Stimulated activated CD4-positive, alpha-beta T cell treated with anti-CD3 and anti-CD28 coated beads, Interleukin-1b, Interleukin-23, amount 100 ng/mL, for 48 hours (primary cell): ENCODE measurements at places on chromosomes 6 and 20.
A peak's percentile ranks its signal among the peaks of the same experiment; 100 is the strongest.

GRCh38 chr6:30480536-30481156 is 8.7 kb upstream of the HLA-E start:
- peak; percentile 31 for DNase-seq

- no peak for DNase-seq
Observed at GRCh38 chr6:71396410-71396801, 107.8 kb downstream of the OGFRL1 start.

GRCh38 chr20:25741088-25741487 is 44.4 kb upstream of the ZNF337 start:
- DNase-seq, result no peak

DNA sequence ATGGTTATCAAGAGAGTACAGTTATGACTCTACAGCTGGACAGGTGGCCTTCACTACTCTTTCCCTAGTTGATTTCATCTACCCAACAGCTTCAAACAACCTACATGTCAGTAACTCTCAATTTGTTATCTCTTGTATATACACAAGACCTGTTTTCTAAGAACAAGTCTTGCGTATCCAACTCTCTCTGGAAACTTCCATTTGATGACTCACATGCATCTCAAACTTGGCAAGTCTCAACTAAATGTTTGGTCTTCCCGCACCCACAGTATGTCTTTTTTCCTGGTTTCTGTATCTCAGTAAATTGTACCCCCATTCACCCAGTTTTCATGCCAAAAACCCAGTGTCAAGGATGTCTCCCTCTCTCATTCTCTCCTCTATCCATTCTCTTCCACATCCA is 97.7 kb downstream of the BTBD9 start:
- no peak for DNase-seq

DNA sequence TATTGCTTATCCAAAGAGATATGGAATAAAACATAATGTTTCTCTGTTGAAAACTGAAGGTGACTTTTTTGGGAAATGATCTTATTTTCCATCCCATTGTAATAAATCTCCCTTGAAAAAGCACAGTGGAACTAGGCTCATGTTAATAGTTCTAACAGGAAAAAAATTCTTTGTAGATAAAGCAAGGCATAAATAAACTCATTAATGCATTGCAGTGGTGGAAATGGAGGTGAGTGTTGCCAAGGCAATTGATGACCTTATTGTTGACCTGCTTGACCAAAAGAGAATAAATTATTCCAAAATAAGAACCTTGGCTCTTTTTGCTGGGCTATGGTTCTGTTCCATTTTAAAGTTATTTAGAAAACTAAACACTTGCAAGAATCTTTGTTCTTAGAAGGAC is 55.2 kb downstream of the TRMT11 start:
- no peak for DNase-seq

DNA sequence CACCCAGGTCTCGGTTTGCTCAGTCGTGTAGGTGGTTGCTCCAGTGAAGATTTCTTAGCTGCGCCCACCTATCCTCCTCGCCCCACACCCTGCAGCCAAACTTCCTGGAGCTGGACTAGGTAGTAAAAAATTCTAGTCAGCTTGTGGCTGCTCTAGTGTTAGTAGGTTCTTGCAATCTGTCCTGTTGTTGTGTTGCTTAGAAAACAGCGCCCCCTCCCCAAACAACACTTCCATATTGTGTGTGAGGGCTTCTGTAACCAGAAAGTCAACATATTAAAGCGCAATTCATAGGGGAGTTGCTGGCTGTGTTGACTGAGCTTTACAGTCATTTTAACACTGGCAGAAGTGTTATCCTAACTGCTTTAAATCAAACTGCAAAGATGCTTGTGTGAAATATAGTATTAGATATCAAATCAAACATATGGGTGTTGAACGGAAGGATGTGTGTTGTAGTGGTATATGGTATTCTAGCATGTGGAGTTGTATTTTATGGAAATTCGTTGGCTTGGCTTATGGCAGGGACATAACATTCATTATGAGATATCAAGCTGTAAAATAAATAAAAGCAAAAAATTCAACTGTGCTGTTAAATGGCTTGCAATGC is 122.5 kb downstream of the ARID1B start:
- DNase-seq, result no peak

DNA sequence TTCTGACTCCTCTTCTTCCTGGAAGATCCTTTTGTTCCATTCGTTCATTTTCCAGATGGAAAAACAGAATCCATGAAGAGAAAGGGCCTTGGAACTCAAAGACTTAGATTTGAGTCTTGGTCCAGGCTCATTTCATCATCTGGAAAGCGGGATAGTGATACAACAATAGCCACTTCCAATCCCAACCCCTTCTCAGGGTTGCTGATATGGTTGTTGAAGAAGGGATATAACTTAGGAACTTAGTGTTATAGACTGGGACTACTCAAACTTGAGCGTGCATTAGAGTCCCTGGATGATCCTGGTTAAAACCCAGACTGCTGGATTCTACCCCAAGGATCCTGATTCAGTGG is 1.3 kb downstream of the GDAP1L1 start:
- no peak for DNase-seq

DNA sequence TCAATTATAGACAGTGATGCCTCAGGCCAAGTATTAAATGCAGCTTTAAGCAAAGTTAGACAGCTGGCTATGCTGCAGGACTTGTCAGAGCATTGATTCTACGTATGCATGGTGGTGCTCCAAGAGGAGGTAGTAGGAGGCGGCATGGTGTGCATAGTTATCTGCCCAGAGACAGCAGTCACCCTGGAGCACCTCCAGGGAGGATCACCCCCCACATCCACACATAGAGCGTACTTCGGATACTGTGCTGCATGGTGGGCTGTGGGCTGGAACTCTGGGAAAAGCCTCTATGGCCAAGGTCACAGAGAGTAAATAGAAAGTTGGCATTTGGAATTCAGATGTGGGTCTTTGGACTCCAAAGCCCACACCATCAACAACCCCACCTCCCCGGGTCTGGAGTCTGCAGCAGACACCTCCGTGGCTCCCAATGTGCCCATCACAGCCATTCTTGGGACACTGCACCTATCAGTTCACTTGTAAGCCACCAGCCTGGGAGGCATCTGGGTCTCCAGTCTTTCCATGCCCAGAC is 64.5 kb upstream of the STX16 start:
- DNase-seq, result no peak

GRCh38 chr6:158044525-158044888 is 62.8 kb downstream of the SYNJ2 start:
- DNase-seq, result no peak

- no peak for DNase-seq
Observed at GRCh38 chr6:27829453-27830211, 82.6 kb downstream of the OR2B2 start.

DNA sequence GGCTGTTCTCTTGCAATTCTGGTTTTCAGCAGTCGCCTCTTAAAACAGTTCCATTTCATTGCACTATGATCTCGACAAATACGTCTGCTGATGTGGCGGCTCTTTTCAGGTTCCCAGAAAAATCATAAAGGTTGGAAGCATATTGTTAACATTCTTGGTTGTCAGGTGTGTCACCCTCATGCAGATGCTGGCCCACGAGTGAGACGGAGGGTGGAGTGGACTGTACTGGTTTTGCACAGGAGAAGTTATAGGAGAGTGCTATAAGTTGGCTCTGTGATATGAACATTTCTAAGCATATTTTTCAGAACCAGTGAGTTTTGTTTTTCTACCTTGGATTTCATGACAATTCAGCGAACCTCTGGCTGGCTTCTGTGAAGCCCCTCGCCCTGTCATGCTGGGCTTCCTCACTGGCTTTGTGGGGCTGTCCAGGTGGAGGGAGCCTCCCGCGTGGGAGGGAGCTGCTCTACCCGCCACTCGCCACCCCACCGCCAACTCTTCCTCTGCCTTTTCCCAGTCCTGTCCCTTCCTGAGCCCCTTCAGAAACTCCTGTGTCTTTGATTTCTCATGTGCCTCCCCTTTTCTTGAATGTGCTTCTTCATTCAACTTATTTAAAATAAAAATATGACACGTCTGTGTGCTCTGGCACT is 10.6 kb downstream of the IRF4 start:
- no peak for DNase-seq

DNA sequence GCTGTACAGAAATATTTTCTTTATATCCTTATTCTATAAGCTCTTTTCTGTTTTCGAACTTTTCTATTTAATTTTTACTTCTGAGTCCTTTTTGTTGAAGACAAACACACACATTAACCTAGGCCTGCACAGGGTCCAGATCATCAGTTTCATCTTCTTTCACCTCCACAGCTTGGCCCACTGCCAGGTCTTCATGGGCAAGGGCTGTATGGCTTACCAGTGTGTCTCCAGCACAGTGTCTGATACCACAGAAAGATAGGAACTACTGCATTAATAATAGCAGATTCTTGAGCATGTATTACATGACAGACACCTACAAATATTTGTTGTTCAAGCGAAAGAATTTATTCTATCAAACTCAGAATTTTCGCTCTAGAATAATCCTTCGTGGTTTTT is 24.4 kb downstream of the QKI start:
- no peak for DNase-seq

DNA sequence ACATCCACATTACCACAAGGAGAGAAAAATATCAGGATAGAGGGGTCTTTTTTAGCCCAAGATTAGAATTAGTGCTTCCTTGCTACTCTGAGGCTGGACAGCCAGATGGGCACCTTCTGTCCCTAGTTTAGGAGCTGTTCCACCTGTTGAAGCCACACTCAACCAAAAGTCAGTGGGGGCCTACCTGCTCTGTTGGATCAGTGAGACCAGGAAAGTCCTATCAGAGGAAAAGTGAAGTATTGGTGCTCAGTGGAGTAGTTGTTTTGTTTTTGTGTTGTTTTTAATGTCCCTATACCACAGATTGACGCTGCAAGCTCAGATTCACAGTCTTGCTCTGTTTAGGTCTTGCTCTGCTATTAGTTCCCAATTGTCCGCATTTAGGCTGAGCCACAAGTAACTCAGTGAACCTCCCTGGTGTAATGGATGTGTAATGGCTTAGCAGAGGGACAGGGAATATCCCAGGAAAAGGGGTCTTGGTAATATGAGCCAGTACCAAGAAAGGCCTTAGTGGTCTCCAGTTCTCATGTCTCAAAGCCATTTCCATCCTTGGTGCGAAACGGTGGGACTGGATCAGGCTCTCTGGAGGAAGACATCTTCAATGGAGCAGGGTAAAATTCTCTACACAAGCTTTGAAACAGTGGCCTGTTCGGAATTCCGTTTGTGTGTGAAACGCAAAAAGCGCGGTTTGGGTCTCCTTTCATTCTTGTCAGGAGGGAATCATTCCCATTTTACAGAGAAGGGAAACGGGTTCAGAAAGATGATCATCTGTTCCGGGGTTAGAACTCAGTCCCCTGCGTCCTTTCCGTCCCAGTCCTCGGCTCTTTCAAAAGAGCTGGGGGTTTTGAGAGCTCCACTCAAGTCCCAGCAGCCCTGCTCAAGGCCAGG is 631 bp upstream of the PABPC1L start:
- DNase-seq, result no peak

GRCh38 chr6:64012351-64013001 is 376.9 kb downstream of the PHF3 start:
- DNase-seq, result no peak

DNA sequence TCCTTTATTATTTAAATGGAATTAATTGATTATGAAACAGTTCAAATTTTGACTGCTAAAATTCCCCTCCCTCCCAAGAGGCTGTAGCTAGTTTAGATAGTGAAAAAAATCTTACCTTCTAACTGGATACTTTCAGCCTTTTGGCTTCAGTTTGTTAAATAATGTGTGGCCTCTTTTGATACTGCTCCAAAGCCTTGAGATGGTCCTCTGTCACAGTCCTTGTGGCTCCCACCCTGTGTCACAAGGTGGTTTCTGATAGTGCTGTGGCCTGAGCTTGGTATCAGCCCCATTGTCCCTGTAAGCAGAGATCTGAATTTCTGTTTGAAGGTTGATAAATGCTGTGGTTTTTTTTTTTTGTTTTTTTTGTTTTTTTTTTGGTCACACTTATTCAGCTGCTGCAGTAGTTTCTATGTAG is 20.8 kb downstream of the PANK2 start:
- no peak for DNase-seq

DNA sequence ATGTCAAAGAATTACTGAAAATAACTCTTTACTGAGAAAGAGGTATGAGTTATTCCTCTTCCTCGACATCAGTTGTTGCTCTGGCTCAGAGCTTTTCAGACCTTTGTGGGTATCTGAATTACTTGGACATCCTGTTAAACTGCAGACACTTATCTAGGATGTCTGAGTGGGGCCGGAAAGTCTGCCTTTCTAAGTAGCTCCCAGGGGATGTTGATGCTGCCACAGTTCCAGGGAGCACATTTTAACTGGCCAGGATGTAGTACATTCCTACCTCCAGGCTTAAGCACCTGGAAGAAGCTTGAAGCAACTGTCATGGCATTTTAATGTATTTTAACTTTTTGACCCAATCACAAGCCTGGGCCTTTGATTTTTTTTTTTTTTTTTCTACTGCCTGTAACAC is 265.8 kb upstream of the PLCB4 start:
- DNase-seq, result no peak

- DNase-seq, result no peak
Observed at GRCh38 chr6:139050770-139051313, 22.3 kb downstream of the ABRACL start.

- no peak for DNase-seq
Observed at GRCh38 chr20:35307666-35308653, 15.7 kb upstream of the FAM83C start.

GRCh38 chr6:41780551-41781365 is at the start of gene PRICKLE4:
Gene PRICKLE4 (plus strand): TSS chr6:41780782. CDS start chr6:41783474, 2,692 bp downstream.
- DNase-seq, result no peak

DNA sequence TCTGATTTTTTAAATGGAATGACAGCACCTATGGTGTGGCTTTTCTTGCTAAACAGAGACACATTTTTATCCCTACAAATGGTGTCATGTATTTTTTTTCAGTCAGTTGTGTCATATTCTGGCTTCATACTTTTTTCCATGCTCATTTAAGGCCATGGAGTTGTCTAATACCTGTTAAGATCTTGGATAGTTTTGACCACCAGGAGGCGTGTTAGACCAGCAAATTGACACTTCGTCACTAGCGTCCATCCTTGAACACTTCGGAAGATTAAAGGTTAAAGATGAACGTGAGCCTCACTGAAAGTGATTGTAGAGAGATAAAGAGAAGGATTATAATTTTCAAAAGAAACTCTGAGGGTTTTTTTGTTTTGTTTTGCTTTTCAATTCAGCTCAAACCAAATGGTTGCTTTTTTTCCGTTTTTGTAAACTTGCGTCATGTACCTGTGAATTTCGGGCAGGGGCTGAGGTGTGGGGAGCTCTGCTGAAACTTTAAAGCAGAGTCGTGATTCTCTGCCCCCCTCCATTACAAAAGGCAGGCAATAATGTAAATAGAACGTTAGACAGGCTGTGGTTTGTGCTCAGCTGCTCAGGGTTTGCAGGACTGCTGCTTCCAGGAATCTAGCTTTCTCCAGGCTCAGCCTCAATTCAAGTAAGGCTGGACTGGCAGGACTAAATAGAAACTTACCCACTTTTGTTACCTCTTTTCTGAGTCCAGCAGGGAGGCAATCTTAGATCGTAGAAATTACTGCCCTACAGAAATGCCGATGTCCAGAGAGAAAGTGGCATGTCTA is 245.1 kb downstream of the FOXA2 start:
- peak; percentile 33 for DNase-seq

GRCh38 chr20:24614341-24614740 is 144.9 kb downstream of the SYNDIG1 start:
- DNase-seq, result no peak
